ENCODE measurements at places on chromosomes 12 and 14.

GRCh38 chr12:107349008-107349747 is 255.8 kb upstream of the CRY1 start:
- DNase-seq, result no peak

DNA sequence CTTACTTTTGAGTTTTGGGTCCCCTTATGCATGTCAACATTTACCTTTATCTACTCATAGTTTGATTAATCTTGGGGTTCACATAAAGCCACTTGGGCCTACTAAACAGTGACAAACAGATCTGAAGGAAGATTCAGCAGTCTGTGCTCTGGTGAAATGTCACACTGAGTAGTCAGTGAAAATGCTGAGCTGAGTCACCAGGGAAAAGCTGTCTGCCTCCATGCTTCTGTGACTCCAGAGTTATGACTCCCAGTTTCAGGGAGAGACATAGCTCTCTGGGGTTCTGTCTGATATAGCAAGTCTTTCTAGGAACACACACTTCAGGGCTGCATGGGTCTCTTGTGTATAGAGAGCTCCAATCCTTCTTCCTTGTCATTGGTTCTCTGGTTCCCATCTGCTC is 406.3 kb upstream of the FAR2 start:
- DNase-seq, result no peak

DNA sequence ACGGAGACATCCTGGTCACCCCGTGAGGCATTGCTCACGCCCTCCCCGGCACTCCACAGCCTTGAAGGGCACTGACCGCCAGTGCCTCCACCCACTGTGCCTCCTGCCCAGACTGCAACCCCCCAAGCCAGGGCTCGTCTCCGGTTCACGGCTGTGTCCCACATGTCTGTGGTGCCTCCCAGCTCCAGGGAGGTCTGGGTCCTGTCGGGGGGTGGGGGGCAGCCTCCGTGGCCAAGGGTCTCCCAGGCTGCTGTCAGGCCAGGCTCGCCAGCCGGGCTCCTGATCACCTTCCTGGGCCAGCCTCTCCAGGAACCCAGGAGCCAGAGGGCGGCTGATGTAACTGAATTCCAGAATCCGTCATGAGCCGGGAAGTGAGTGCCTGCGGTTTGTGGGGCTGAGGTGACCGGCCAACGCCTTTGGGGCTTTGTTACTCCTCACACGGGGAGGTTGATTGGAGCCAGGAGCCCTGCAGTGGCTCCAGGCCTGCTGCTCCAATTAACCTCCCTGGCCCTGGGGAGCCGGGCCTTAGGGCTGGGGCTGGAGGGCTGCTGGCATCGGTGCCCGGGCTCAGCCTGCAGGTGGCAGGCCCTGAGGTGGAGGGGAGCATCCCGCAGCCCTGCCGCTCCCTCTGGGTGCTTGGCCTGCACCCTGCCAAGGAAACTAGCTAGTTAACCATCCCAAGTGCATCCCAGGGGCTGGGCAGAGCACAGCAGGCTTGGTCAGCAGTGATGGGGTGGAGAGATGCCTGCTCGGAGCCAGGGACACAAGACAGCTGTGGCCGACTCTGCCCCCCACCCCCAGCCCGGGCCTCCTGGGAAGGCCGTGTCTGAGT is 36.4 kb upstream of the FBRSL1 start:
- no peak for DNase-seq

GRCh38 chr12:109309381-109310246 is 530 bp upstream of the FOXN4 start:
- no peak for DNase-seq

GRCh38 chr12:117096501-117097042 is 2.6 kb downstream of the TESC start:
- DNase-seq, result no peak

- DNase-seq, result no peak
Observed at GRCh38 chr12:69007101-69007854, 74.3 kb upstream of the CPM start.

- no peak for DNase-seq
Observed at GRCh38 chr12:57148469-57149244, 1.2 kb upstream of the LRP1-AS start.

DNA sequence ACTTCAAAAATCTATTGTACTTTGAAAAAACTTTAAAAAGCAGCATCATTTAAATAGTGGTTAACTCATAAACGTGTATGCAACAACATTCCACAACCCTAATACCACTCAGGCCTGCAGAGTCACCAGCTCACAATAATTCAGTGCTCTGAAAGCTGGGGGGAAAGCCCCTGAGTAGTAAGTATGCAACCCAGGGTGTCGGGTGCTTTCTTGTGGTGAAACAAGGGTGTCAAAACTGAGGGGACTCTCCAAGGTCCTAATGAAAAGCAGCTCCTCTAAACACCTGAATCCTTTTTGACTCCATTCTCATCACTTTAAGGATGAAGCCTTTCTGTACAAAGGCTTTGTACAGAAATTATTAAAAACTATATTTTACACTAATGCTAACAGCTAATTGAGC is 33.7 kb downstream of the FGFR1OP2 start:
- peak; percentile 61 for DNase-seq

DNA sequence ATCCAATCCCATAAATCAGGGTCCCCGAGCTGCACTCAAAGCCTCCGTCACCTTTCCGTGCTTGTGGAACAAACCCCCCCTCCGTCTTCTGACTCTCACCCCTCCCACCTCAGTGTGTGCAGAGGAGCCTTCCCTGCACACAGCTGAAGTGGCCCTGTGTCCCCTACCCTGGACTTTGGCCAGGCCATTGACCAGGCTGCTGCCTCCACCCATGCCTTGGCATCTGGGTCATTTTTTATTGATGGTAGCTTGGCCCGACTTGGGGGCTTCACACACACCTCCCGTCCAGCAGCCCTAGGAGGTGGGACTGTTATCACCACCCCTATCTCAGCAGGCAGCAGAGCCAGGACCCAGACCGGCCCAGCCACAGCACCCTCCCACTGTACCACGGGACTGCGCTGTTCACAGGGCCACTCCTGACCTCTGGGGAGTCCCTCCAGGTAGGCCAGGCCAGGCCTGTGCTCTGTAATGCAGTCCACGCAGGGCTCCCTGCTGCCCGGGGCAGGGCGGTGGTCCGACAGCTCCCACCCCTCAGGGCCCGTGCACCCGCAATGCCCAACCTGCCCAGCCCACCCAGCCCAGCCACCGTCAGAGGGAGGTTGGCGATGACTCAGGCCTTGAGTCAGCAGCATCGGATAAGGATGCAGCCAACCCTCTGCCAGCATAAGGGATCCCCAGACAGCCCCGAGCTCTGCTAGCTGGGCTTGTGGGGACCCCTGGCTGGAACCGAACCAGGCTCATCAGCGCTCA is 9.2 kb upstream of the INF2 start:
- DNase-seq, result no peak

DNA sequence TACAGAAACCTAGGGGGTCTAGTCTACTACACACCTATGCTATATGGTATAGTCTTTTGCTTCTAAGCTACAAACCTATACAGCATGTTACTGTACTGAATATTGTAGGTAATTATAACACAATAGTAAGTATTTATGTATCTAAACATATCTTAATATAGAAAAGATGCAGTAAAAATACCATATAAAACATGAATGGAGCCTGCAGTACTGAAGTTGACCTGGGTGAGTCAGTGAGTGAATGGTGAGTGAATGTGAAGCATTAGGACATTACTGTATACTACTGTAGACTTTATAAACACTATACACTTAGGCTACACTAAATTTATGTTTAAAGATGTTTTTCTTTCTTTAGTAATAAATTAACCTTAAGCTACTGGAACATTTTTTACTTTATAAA is 13.1 kb upstream of the ABCD2 start:
- no peak for DNase-seq

DNA sequence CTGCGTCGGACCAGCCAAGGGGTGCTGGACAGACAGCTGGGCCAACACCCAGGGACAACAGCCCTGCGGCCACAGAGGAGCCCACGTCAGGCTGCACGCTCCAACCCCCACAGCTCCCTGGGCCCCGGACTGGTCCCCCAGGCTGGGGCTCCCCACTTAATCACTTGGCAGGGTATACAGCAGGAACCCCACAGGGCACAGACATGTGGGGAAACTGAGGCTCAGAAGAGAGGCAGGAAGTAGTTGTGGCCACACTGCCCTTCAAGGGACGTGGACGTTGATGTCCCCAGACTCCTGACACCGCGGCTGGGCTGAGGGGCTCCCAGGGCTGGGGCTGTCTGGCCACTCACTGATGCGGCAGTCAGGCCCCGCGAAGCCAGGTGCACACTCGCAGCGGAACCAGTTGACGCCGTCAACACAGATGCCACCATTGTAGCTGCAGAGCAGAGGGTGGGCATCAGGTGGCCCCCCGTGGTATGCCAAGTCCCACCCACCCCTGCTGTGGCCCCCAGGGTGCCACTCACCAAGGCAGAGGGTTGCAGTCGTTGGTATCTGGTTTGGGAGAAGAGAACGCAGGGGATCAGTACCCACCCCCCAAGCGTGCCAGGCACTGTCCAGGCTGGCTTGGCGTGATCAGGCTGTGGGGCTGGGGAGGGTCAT is 21.5 kb downstream of the JAG2 start:
- no peak for DNase-seq

DNA sequence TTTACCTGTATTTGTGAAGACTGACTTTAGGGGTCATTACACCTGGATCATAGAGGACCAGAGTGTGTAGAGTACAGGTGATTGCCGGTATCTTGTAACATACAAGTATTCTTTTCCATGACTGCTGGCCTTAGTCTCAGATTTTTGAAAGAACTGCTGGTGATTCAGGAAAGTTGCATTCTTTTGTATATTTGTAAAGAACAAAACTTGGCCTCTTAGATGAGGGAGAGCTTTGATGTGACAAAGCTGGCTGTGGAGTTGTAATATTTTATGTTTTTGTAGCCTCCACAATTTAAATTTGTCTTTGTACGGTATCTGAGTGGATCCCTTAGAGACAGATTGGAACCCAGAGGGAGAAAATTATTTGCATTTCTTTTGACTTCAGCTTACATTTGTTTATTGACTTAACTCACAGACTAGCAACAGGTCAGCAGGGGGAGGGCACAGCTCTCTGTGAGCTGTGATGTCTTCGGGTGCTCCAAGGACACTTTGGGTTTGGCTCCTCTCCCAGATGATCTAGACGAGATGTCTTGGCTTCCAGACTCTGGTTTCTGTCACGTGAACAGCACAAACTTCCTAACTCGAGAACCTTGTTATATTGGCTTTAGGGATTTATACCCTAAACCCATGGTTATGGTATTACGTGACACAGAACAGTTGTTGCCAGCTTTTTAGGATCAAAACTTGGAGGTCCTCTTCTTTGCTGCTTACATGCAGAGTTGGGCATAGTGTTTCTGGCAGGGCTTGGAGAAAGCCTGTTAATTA is 65.9 kb downstream of the DAAM1 start:
- no peak for DNase-seq

DNA sequence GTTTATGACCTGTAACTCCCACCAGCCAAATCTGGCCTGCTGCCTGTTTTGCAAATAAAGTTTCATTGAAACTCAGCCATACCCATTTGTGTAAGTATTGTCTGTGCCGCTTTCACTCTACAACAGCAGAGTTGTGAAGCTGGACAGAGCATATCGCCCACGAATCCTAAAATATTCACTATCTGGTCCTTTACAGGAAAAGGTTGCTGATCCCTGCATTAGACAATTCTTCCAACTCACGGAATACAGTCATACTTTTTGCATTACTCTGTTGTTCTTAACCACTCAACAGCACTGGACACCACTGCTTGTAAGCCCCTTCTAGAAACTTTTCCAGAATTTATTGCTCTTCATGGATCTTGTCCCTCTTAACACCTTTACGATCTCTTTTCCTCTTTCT is 435.4 kb downstream of the EGLN3 start:
- DNase-seq, result no peak

- DNase-seq, result no peak
Observed at GRCh38 chr12:107449891-107450290, 235.7 kb upstream of the PWP1 start.

GRCh38 chr14:51609251-51609954 is 42.3 kb upstream of the FRMD6 start:
- no peak for DNase-seq

GRCh38 chr14:79265366-79265946 is 945.8 kb downstream of the DIO2 start:
- no peak for DNase-seq

DNA sequence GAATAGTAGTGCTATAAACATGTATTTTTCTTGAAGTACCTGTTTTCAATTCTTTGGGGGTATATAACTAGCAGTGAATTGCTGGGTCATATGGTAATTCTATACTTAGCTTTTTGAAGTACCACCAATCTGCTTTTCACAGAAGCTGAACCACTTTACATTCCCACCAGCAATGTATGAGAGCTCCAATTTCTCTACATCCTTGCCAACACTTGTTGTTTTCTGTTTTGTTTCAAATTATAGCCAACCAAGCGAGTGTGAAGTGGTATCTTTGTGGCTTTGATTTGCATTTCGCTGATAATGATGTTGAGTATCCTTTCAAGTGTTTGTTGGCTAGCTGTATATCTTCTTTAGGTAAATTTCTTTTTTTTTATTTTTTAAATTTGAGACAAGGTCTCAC is 95.7 kb downstream of the PAPLN start:
- no peak for DNase-seq

GRCh38 chr12:27094726-27095125 is 12.3 kb upstream of the C12orf71 start:
- DNase-seq, result no peak

- peak; percentile 44 for DNase-seq
Observed at GRCh38 chr12:8493084-8493483, 20.2 kb upstream of the CLEC4D start.

- no peak for DNase-seq
Observed at GRCh38 chr12:28331130-28331529, 140.9 kb downstream of the CCDC91 start.

GRCh38 chr14:89000007-89000942 is 175.8 kb downstream of the TTC8 start:
- DNase-seq, result peak; percentile 15

DNA sequence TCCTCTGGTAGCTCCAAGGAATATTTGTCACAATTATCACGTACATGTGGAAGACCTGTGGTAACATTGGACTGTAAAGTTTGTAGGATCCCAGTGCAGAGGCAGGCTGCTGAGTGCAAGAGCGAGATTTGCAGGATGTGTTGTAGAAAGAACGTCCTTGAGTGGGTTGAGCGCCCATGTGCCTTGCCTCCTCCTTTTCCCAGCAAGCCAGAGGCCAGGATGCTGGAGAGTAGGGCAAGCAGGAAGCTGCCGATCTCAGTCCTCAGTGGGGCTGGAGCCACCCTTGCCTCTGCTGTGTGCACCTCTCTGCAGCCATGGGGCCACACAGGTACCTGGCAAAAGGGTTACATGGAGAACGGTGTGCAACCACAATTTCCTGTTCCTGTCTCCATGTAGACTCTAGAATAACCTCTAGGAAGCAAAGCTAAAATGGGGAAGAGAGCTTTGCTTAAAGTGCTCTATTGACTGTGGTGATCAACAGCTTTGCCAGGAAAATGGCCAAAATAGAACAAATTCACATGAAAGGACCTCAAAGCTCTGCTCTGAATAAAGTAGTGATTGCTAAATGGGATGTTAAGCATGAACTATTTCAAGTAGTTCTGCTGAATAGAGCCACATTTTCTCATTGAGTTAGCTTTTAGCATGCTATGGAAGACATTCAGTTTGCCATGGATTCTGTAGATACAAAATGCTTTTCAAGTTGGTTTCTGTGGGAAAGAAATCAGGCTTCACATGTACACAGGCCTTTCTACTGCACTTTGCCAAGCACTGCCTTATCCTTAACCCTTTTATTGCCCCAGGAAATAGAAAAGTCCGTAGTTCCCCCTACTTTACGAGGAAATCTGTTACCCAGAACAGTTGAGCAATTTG is 37.4 kb downstream of the ANKRD9 start:
- no peak for DNase-seq
